ENCODE measurements at places on chromosomes 11 and 22. TPM values are rescaled to one million over a fixed set of nuclear protein-coding genes. Genes with fewer than 3 reads are reported as not detected.

NNMT gene
- 1.1 TPM for total RNA-seq

OR51I1 gene
- not detected for total RNA-seq

CCDC15 gene
- total RNA-seq, result 4.4 TPM

RAG2 gene
- 2.2 TPM for total RNA-seq

CALCA gene
- total RNA-seq, result 3.2 TPM

FAM111A gene
- 25.2 TPM for total RNA-seq

WNT7B gene
- total RNA-seq, result 0.14 TPM

SDHAF2 gene
- 40.2 TPM for total RNA-seq

FADS1 gene
- total RNA-seq, result 95.3 TPM

OR5A1 gene
- total RNA-seq, result 0.15 TPM

PACS1 gene
- total RNA-seq, result 12.2 TPM

HTR3B gene
- 0.35 TPM for total RNA-seq

FAM111B gene
- total RNA-seq, result 0.82 TPM

PANX3 gene
- total RNA-seq, result not detected

SLC6A5 gene
- 0.24 TPM for total RNA-seq

FREY1 gene
- 2.0 TPM for total RNA-seq

PKP3 gene
- total RNA-seq, result 2.5 TPM

Data from motor neuron (in vitro differentiated cells).